ENCODE measurements at places on chromosomes 12 and 14.

- no peak for DNase-seq
Observed at GRCh38 chr12:130049666-130050065, 112.6 kb upstream of the FZD10 start.

GRCh38 chr14:30907659-30908057 lies 33.3 kb downstream of the COCH start:
- no peak for DNase-seq

GRCh38 chr14:87830443-87831096 lies 162.4 kb downstream of the GALC start:
- no peak for DNase-seq

DNA sequence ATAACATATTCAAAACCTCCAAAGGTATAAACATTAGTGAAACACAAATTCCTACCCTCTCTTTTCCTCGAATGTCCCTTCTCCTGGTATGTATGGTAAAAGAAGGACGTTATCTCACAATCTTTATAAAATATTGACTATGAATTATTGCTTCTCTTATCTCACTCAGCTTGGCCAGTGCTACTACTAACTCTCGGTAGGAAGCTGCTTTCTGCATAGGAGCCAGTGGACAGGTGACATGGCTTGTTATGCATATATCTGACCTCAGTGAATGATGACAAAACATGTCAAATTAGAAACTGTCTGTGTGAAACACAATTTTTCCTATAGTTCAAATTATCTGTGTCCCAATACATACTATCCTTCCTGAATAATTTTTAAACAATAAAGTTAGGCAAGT lies 48.5 kb upstream of the FLRT2 start:
- DNase-seq = no peak
